ENCODE measurements at places on chromosomes 12 and 14. TPM values are rescaled to one million over a fixed set of nuclear protein-coding genes. Genes with fewer than 3 reads are reported as not detected.

AKAP5 gene
- 0.74 TPM for total RNA-seq

OASL gene
- total RNA-seq, result 0.57 TPM

PRB2 gene
- not detected for total RNA-seq

SCN8A gene
- total RNA-seq, result 12.7 TPM

CLEC14A gene
- 3.6 TPM for total RNA-seq

Data from smooth muscle cell of bladder (primary cell).